Caudate nucleus (tissue), 63 donors: ENCODE measurements at places on chromosomes 1 and 21.

GRCh38 chr1:209797978-209798639 is 7.8 kb downstream of the IRF6 start:
- no peak for DNase-seq

GRCh38 chr1:3352299-3352951 is 102.0 kb upstream of the ARHGEF16 start:
- DNase-seq = no peak

- no peak for DNase-seq
Observed at GRCh38 chr1:96979304-96980268, 258.0 kb downstream of the PTBP2 start.

- DNase-seq = no peak
Observed at GRCh38 chr1:7942214-7942921, 1.7 kb upstream of the TNFRSF9 start.

- DNase-seq = no peak
Observed at GRCh38 chr1:48645883-48646282, 130.8 kb downstream of the BEND5 start.

DNA sequence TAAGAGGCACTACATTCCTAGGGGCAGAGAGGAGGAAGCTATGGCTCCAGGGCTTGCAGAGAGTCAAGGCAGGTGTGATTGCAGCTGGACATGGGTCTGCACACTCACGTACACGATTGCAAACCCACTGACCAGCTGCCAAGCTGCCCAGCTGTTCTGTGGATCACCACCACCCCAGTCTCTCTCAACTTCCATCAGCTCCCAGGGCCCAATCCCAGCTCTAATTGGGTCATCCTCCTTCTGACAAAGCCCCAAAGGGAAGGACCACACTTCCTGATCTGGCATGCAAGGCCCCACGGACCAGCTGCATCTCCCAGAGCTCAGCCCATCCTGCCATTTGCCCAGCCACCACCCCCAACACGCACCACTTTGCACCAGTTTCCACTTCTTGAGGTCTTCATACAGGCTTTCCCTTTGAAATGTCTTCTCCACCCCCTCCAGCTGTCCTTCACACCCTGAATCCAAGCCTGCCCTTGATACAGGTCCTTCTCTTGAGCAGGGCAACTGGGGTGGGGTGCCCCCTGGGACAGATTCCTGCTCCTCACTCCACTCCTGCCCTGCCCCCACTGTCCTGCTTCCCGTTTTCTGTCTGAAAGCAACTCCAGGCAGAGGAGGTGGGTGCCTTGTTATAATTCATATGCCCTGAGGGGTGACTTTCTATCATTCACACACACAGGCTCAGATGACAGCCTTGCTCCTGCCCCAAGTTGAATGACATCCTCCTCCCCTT is 179.4 kb upstream of the EDN2 start:
- DNase-seq = no peak

- no peak for DNase-seq
Observed at GRCh38 chr1:31576201-31576669, at the start of gene TINAGL1. TSS of gene TINAGL1 (plus strand) at chr1:31576515. CDS start at chr1:31577149, 634 bp downstream.

DNA sequence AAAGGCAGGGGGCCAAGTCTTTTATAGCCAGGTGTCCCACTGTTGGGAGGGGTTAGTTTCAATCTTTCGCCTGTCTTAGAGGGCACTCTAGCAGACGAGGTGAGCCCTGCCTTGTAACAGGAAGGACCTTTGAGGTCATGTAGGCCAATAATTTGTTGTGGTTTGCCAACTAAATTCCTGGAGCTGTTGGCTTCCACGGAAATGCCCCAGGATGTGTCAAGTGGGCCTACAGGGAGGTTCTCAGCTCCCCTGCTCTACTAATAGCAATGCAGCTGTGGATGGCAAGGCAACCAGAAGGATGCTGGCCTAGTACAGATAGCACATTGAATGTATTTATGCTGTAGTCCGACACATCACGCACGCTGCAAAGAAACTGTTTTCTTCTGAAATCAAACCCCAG is 22.3 kb upstream of the CASQ2 start:
- DNase-seq = no peak

DNA sequence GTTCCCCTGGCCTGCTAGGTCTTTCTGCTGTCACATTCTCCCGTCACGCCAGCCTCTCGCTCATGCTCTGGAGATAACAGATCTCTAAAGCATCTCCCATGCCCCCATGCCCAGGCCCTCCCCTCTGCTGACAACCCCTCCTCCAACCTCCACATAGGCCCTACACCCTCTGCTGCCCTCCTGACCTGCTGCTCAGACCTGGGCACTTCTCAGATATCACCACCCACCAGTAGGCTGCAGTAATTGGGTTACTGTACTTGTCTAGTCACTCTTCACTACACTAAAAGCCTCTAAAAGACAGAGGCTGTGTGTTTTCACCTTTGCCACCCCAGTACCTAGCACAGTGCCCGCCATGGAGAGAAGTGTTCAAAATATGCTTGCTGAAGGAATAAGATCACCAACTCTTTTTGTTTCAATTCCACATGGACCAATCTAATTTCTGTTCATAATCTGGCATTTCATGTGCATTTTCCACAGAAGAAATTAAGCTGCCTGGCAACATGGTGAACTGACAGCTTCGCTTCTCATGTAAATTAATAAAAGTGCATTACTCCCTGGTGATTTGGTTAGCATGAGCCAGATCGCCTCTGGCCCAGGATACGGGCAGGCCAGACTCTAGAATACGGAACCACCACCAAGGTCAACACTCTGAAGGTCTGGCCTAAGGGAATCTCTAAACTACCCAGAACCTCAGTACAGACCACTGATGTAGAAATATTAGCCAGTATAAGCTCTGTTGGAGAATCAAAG is 20.7 kb downstream of the LBR start:
- DNase-seq = no peak

- DNase-seq = no peak
Observed at GRCh38 chr1:231964961-231965360, 338.4 kb downstream of the DISC1 start.

GRCh38 chr1:35030338-35030737 is 1.4 kb downstream of the ZMYM6 start:
- no peak for DNase-seq

- DNase-seq = peak; percentile 9
Observed at GRCh38 chr1:181324797-181325616, 158.3 kb upstream of the CACNA1E start.

DNA sequence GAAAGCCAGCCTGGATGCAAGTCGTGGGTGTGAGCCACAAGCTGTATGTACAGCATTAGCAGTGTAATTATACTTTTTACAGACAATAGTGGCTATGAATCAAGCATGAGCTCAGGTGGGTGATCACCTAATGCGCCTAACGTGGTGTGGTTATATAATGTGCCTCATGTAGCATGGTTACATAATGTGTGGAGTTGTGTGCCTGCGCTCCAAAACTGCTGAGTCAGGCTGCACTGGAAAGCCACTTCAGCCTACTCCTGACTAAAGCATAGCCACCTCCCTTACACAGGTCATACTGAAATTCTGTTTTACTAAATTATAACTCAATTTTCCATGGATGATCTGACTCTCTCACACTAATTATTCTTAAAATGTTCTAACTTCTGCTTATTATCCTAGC is 69.8 kb downstream of the KCNT2 start:
- no peak for DNase-seq

DNA sequence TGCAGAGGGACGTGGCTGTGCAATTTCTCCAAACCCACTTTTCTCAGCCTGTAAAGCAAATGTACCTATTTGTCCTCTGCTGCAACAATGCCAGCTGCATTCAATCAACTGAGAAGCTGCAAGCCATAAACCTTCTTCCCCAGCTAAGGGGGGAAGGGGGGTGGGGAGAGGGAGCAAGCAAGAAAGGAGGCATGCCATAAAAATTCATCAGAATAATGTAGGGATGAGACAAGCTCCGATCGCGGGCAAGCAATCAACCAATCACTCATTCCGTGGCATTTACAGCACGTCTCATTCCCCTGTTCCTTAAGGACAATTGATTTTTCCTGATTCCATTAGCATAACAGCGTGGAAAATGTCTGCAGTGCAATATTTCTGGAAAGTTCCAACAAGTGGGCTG is 144.8 kb downstream of the DMRTA2 start:
- no peak for DNase-seq

- no peak for DNase-seq
Observed at GRCh38 chr1:200887036-200887435, 7.7 kb upstream of the INAVA start.

DNA sequence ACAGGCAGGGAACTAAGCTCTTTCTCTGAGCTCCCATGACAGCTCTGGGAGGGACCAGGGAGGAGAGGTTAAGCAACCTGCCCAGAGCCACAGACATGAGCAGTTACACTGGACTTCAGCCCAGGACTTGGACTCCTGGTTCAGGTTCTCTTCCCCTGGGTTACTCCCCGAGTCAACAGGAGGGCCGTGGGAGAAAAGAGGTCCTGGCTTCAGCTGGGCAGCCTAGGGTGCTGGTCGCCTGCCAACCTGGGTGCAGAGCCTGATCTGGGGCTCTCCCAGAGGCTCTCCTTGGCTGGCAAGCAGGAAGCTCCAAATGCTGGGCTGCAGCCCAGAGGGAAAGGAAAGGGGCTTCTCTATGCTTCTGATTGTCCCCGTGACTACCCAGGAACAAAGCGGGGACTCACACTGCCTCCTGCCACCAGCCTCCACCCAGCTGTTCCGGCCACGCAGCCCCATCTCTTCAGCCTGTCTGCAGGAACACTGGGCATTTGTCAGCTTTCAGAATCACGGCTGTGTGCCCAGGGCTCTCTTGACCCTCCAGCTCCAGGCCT is 141.8 kb downstream of the HIVEP3 start:
- peak; percentile 94 for DNase-seq

- no peak for DNase-seq
Observed at GRCh38 chr1:36420409-36420808, 22.7 kb upstream of the LSM10 start.

- DNase-seq = no peak
Observed at GRCh38 chr1:60958001-60958400, 124.4 kb upstream of the NFIA start.

GRCh38 chr1:198018529-198018928 is 101.4 kb downstream of the LHX9 start:
- DNase-seq = no peak

GRCh38 chr21:42574234-42575027 is 60.8 kb downstream of the SLC37A1 start:
- DNase-seq = no peak

GRCh38 chr1:46150085-46150484 is 17.7 kb upstream of the PIK3R3 start:
- no peak for DNase-seq

DNA sequence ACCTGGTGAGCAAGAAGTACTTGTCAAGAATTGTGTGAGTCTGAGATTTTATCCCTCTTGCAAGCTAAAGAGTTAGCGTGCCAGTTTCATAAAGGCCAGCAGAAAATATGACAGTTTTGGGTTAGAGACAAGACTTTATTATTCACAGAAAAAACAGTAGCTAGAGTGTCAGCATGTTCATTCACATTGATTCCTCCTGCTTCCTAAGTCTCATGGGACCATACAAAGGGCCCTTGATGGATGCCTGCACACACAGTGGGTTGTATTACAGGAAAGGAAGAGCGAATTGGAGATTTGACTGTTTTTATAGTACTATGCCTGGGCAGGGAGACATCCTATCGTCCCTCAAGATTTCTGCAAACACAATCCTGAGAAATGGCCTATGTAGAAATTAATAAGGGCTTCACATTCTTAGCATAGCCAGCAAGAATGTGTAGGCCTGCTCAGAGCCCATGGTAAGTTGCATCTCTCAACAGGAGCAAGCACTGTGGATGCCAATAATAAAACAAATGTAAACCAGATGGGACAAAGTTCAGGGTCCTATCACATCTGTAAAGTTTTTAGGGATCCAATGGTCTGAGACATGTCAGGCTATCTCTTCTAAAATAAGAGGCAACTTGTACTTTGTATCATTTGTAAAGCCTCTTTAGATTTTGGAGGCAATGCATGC is 4.0 kb upstream of the ASPM start:
- DNase-seq = no peak

GRCh38 chr1:227449051-227449450 is 114.3 kb upstream of the ZNF678 start:
- DNase-seq = no peak

GRCh38 chr1:210499956-210500355 is 171.3 kb downstream of the HHAT start:
- DNase-seq = no peak

DNA sequence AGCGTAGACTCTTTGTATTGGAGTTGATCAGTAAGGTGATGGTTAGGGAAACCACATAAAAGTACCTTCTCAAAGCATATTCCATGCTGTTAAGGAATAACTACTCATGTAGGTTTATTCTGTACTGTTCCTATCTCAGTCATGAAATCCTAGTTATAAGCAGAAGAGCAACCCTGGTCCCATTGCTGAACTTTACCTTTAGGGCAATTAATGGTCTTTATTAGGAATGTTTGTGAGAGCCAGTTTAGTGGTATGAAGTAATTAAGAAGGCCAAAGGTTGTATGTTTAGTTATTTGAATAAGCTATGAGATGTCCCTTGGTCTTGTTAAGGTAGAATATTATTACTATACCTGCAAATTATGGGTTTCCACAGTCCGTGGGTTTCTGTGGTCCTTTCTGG is 44.0 kb downstream of the ACP6 start:
- DNase-seq = no peak

DNA sequence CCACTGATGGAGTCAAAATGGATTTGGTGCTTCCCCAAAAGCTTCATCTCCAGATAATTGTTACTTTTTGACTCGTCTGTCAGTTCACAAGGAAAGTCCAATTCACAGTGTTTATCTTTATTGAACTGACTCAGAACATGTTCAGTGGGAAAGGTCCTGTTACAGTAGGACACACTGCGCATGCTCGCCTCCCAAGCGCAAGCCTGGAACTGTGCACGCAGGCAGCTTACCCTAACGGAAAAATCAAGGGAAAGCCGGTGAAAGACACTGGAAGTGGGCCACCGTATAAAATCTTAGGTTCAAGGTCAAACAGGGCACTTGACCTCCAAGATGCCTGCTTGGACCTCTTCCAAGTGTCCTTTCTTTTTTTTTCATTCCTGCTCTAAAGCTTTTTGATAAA is 174.6 kb downstream of the USP25 start:
- no peak for DNase-seq
